ENCODE measurements at places on chromosomes 5 and 9.
A peak's percentile ranks its signal among the peaks of the same experiment; 100 is the strongest.

DNA sequence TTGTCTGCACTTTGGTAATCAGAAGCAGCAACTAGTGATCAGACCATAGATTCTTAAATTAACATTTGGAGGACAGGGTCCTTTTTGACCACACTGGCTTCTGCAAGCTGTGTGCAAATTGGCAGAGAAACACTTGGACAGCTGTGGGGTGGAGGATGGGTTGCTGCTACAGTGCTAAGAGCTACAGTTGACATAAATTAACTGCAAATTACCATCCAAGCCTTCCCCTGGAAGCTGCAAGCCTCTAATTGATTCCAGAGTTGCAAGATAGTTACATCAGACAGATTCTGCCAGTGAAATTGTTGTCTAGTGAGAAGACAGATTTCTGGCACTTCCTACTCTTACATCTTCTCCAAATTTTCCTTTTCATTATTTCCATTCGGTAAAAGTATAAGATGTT is 517.7 kb downstream of the DIRAS2 start:
- DNase-seq = no peak

DNA sequence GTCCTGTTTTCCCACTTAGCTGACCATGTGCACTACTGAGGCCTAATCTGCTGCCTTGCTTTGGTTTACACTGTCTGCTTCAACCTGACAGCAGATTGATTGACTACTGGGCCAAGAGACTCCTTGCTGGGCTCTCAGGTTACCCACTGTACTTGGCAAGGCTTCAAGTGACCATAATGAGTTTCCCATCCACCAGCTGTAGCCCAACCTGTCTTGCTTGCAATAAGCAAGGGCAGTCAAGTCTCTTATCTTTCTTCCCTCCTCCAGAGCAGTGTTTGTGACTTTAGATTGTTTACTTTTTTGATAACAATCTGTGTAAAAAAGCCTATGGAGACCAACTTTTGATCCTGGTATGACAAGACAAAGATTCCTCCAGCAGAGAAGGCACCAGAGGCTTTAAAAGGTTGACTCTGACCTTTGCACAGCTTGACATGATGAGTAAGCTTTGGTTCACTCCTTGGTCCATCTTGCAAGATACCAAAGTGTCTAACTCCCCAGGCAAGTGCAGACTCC is 912.3 kb upstream of the SEMA6A start:
- no peak for DNase-seq

DNA sequence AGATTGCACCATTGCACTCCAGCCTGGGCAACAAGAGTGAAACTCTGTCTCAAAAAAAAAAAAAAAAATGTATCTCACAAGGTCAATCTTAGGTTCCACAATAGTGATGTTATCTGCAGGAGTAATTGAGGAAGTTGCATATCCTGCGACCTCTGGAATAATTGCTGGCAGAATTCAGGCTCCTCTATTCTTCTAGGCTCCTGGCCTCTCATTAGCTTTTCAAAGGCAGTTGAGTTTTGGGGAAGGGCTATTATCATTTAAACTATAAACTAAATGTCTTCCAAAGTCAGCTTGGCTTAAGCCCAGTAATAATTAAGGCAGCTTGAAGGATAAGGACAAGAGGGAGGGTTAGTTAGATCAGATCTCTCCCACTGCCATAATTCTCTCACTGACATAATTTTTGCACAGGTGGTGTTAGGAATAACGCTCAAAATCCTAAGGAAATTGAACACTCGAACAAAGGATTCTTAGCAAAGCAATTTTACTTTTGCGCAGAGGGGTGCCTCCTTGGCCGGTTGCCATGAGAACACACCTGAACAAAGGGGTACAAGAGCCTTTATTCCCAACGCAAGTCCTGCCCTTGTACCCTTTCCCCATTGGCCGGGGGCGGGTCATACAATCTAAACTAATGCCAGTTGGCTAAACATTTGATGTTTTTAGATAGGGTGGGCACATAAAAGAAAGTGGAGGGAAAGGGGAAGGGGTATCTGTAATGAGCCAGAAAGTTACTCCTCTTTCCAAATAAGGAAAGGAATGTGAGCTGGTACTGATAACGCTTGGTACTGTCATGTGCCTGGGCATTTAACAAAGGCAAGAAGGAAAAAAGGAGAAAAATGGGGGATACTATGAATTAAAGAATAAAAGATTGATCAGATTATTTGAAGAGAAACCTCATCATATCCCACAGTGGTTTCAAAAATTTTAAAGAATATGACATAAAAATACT is 106.4 kb upstream of the CCNG1 start:
- DNase-seq = no peak

- DNase-seq = no peak
Observed at GRCh38 chr5:174737330-174737729, 12.9 kb downstream of the MSX2 start.

DNA sequence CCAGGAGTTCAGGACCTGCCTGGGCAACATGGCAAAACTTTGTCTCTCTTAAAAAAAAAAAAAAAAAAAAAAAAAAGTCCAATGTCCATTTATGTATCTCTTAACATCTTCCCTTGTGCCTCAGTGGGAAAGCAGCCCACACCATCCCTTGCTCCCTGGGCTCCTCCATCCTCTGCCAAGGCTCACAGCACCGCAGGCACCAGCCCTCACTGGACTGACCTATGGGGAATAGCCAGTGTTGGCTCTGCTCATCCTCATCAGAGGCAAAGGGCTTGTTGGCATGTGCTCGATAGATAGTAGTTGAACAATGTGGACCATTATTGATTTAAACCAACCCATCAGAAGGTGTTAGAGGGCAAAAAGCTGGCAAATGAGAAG is 61.8 kb upstream of the LRRTM2 start:
- DNase-seq = no peak

DNA sequence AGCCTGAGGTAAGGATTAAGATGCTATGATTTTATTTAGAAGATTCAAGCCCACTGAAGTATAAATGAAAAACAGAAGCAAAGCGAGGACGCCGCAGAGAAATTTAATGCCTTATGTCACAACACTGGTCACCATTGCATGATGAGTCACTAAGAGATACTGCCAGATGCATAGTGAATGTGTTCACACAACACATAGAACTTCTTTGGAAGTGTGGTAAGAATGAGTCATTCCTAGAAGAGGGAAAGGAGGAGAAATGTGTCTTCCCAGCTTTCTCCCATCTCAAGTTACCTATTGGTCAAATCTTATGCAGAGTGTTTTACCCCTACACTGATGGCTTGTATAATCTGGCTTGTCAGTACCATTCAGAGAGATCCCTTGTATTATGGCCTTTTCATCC is 465.3 kb upstream of the ARRDC3 start:
- DNase-seq = no peak

GRCh38 chr5:95177456-95177855 is 107.4 kb downstream of the MCTP1 start:
- no peak for DNase-seq

GRCh38 chr5:158514986-158515359 is 584.7 kb downstream of the EBF1 start:
- DNase-seq = no peak

- DNase-seq = no peak
Observed at GRCh38 chr9:128214571-128215490, 11.7 kb downstream of the DNM1 start.

- no peak for DNase-seq
Observed at GRCh38 chr9:78001946-78002731, 29.5 kb downstream of the GNAQ start.

GRCh38 chr5:139058121-139058520 is 140.0 kb downstream of the SIL1 start:
- DNase-seq = no peak

DNA sequence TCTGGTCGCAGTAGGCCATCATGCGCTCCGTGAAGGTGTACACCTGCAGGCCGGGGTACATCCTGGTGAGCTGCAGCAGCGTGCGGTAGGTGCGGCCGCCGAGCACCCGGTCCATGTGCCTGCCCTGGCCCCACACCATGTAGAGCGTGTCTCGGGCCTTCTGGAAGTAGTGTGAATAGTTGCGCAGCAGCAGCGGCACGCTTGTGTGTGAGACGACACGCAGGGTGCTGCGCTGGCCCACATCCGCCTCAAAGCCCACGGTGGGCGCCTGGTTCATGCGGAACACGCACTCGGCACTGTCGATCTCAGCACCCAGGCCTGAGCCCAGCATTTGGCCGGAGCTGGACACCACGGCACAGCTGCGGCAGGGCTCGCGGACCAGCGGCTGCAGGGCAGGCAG is 4.5 kb downstream of the ST6GALNAC4 start:
- no peak for DNase-seq

GRCh38 chr5:135433681-135434426 is 13.3 kb downstream of the DCANP1 start:
- no peak for DNase-seq

- no peak for DNase-seq
Observed at GRCh38 chr5:151570512-151571269, 20.4 kb downstream of the FAT2 start.

DNA sequence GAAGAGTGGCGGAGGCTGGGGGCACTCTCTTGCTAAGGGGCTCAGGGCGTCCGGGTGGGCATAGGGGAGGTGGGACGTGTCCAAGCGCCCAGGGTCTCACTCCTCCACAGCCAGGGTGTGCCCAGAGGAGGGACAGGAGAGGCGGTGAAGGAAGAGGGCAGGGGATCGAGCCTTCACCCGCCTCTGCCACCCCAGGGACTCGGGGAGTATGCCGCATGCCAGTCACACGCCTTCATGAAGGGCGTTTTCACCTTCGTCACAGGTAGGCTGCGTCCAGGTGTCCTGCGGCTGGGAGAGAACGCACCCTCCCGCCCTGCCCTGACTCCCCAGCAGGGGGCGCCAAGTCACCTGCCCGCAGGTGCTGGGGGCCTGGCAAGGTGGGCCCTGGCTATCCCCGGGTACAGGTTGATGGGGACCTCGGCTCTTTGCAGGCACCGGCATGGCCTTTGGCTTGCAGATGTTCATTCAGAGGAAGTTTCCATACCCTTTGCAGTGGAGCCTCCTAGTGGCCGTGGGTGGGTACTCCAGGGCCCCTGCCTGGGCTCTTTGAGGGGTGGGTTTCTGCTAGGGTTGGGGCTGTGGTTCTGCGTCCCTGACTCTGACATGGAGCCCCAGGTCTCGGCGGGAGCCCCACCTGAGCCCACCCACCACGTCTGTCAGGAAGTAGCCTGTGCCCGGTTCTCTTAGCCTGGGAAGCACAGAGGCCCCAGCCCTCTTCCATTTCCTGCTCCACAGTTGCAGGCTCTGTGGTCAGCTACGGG is 552 bp downstream of the TMEM141 start:
- peak; percentile 38 for DNase-seq

DNA sequence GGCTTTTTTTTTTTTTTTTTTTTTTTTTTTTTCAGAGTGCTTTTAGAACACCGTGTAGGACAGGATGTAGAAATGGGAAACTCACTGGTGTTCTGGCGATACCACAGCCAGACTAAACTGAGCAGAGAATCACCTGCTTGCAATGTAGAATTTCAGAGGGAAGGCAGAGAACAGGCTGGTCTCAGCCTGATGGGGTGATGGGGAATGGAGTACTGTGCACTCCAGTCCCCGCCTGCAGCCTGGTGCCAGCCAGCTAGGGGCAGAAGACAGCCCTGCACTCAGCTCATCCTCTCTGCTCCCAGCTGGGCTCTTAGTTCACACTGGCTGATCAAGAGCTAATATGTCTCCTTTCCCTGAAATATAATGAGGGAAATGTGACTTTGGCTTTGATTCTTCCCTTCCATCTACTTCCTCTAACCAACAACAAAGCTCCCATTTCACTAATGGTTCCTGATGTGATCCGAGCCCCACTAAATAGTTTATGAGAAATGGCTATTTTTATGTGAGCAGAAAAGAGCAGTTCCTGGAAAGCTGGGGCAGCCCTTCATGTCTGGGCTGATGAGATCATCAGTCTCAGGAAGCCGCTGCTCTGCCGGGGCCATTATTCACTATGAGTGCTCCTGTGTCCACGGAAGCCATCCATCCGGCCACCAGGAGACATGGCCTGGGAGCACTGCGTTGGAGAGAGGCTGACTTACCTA is 209.7 kb downstream of the GADD45G start:
- no peak for DNase-seq

DNA sequence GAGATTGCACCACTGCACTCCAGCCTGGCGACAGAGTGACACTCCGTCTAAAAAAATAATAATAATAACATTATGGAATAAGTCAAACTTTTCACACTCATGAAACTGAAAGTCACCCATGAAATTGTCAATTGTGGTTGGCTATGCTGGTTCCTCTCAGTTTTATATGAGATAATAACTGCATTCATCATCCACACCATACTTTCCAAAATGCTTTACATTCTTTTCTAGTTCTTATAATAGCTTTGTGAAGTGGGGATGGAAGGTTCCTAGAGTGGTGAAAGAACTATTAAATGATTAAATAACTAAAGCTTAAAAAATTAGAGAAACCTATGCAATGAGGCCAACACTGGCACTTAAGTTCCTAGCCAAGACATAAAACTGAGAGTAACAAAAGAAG is 12.6 kb upstream of the ASPN start:
- no peak for DNase-seq

- DNase-seq = no peak
Observed at GRCh38 chr5:73444499-73445438, 3.8 kb downstream of the FOXD1 start.

DNA sequence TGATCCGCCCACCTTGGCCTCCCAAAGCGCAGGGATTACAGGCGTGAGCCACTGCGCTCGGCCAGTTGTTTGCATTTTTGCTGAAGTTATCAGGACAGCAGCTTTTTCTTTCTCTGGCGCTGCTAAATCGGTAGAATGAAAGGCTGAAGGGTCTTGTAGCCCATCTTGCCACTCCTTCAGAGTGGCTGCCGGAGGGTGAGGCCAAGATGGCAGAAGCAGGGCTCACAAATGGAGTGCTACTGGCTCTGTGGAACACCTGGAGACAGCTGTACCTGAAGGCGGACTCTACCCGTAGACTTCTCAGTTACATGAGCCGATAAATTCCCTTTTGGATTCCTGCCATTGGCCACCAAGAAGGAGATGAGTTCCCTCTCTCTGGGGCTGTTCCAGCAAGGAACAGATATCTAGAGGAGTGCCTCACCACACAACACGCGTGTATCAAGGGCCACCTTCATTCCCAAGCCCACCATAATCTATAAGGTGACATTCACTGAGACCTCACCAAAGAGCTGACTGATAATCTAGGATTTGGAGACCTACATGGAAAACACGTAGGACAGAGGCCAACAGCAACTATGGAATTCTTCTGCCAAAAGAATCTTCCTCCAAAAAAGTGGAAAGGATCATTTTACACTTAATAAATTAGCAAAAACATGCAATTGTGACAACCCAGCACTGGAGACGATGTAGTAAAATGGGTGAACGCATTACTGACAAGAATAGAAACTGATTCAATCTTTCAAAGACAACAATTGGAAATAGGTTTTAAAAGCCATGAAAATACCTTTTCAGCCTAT is 21.8 kb downstream of the STK10 start:
- DNase-seq = no peak

GRCh38 chr5:89276566-89277305 is 393.8 kb upstream of the MEF2C start:
- DNase-seq = no peak
